Fibroblast of the aortic adventitia (primary cell): ENCODE measurements at places on chromosomes 3 and 15. TPM values are rescaled to one million over a fixed set of nuclear protein-coding genes. Genes with fewer than 3 reads are reported as not detected.

DNA sequence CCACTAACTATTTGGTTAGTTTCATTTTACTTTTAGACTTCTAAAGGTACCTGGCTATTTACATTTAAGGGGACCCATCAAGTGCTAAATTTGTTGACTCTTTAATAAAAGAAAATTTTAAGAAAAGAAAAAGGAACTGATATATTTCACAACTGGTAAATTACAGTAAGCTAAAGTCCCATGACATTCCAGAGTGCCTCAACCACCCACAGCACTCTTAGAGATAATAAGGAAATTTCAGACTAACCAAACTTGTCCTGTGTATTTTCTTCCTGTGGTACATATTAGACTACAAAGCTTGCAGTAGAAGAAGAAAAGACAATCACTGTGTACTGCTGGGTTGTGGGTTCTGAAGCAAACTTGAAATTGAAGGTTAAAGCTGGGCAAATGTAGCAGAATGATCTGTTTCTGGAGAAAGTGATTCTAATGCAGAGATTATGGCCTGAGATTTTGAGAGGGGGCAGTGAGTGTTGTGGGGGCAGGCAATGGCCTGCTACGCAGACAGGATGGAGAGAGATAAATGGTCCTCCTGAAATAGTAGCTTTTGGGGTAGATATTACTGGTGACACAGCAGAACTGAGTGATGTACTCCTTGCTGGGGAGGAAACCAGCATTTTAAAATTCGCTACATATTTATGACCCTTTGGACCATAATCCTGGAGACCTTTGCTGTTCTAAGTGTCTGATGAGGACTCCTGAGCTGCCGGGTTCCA, 24.5 kb upstream of the MFSD1 start:
- no peak for DNase-seq

DNA sequence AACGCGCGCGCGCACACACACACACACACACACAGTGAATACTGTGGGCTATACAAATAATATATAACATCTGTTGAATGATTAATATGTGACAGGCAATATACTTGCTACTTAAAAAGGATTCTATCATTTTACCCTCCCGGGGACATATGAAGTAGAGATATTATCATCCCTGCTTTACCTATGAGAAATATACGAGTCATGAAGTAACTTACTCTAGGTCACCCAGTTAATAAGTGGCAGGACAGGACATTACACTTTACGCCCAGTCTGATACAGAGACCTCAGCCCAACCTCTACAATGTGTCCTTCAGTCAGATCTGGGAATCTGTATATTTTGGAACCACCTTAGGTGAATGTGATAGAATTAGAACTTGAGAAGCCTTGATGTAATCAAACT, 55.4 kb downstream of the CCDC54 start:
- DNase-seq: no peak

GRCh38 chr3:165859061-165859460, 21.8 kb upstream of the BCHE start:
- DNase-seq: no peak

- DNase-seq: no peak
Measured at GRCh38 chr15:68059630-68060029, 5.5 kb downstream of the PIAS1 start.

DNA sequence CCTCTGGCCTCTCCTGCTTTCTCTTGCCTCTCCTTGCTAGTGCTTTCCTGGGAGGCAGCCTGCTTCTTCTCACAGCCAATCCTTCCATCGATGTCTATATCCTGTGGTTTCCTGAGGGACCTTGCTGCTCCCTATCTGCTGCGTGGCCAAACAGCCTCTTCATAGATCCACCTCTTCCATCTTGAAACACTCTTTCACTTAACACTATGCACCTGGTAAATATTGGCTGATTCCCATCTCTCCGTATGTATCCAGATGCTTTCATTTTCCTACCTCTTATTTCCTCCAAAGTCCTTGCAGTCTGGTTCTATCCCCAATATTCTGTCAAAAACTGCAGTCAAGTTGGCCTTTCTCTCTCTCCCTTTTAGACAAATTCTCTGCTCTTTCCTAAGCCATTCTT, 205.2 kb upstream of the CFAP20DC start:
- DNase-seq: no peak

GRCh38 chr3:65642883-65643282, 395.8 kb downstream of the MAGI1 start:
- DNase-seq: no peak

GRCh38 chr15:72147418-72147817, 29.2 kb downstream of the SENP8 start:
- DNase-seq: no peak

DNA sequence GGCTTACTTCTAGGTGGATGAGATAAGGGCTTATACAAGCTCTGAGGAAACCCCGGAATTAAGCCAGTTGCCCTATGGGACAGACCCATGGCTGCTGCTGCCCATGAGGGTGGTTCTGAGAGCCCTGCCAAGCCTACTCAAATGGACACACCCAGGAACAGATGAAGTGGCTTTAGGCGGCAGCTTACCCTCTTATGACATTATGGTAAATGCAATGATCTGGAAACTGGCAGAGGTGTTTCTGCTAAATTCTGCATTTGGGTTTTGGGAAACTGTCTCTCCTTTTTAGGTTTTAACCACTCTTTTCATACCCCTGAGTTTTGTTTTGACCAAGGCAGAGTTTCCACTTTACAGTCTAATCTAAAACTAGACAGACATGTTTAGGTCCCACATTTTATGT, 9.0 kb upstream of the ZBED2 start:
- DNase-seq: no peak

GRCh38 chr15:55008421-55008820, 188.3 kb downstream of the RSL24D1 start:
- no peak for DNase-seq

- DNase-seq: peak; percentile 93
Measured at GRCh38 chr3:157135671-157136396, 24.1 kb downstream of the CCNL1 start.

GRCh38 chr3:7144697-7145308, 283.9 kb downstream of the GRM7 start:
- no peak for DNase-seq

NLGN1 gene
- total RNA-seq: 6.1 and 16.1 TPM in 2 replicates

TRH gene
- 2.5 TPM in 1 of 2 replicates, not detected in the other for total RNA-seq

ADAMTS17 gene
- 0.81 TPM in 1 of 2 replicates, not detected in the other for total RNA-seq

ITGB5 gene
- total RNA-seq: 308 and 429 TPM in 2 replicates
